Stimulated activated CD4-positive, alpha-beta T cell treated with anti-CD3 and anti-CD28 coated beads, TNF-alpha, amount 100 ng/mL, for 4 hours (primary cell): ENCODE measurements at places on chromosomes 12 and 14.

DNA sequence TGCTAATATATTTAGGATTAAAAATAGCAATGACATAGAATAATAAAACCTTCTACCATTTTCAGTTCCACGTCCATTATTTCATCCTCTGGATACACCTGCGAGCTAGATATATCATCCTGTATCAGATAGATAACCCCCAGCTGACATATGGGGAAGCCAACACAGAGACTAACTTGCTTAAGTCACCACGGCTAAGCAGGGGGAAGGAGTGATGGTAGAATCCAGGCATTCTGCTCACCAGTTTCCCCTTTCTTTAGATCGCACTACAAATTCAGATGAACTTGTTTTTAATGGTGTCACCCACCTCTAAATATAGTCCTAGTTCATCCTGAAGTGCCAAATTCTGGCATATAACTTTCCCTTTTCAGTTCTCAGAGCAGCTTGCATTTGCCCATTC is 110.1 kb downstream of the TXNDC16 start:
- no peak for DNase-seq

- no peak for DNase-seq
These were observed 910 bp upstream of the WASHC4 start for GRCh38 chr12:105106621-105107020.

DNA sequence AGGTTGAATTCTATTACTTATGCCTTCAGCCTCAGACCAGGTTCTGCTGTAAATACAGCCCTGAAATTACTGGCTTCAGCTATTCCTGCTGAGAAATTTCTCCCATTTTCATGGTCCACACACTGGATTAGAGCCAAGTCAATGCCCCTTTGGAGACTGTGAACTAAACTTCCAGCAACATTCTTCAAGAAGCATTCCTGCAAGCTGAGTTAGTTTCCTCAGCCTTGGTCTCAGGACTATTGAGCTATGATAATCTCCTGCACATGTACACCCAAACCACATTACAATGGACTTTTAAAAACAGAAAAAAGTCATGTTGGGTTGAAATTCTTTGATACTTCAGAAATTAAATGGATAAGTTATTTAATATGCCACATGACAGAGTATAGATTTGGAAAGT is 58.0 kb upstream of the AVPR1A start:
- DNase-seq, result no peak

- DNase-seq, result no peak
These were observed 14.7 kb upstream of the CDH24 start for GRCh38 chr14:23071921-23072539.

- DNase-seq, result no peak
These were observed 33.7 kb upstream of the PPP2R5C start for GRCh38 chr14:101727611-101728366.

DNA sequence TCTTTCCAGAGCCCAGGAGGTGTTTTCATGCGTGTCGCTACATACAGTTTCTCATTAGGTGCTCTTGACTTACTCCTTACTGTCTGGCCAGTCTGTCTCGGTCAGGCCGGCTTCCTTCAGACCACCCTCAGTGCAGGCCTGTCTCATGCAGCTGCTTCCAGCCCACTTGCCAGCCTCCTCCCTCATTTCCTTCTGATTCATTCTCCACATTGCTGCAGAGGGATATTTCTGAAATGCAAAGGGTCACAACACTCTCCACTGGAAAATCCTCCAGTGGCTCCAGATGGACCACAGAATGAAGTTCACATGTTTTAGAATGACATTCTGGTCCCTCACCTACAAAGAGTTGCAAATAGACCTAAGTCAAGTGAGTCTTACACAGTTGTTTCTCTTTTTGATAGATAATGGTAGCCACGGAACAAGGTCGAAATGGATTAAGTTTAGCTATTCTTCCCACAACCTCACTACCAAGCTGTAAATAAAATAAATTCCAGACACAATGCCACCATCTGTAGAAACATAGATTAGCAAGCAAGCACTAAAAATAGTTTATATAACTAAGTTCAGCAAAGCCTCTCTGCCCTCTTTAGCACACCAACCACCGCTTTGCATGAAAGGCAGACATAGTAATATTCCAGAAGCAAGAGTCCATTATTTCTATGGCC is 146.9 kb downstream of the ESR2 start:
- DNase-seq, result no peak

DNA sequence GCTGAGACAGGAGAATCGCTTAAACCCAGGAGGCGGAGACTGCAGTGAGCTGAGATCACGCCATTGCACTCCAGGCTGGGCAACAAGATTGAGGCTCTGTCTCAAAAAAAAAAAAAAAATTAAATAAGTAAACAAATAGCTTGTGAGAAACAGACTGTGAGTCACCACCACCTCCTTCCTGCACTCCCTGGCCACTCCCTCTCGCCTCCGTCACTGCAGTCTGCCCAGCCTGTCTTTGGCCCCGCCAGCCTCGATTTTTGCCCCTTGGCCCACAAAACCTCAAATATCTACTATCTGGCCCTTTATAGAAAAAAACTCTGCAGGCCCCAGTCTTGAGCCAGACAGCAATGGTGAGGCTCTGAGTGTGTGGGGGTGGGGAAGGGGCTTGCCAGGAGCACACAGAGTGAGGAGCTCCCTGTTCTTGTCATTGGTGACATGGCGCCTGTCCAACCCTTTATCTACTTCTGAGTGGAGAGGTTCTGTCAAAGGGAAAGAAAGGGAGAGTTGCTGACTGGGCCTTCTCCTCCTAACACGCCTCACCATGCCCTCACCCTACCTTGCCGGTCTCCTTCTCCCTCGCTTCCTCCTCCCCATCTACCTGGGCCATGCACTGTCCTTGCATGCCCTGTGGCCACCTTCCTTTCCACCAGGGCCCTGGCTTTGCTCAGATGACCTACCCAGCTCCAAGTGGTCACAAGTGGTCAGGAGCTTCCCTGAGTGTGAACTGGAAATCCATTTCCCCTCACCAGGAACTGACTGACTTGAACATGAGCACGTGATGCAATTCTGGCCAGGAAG is 22.1 kb downstream of the LGMN start:
- DNase-seq, result no peak

- no peak for DNase-seq
These were observed 126.7 kb upstream of the PTPRQ start for GRCh38 chr12:80317307-80317706.
